Hematopoietic multipotent progenitor cell treated with erythropoietin and hydrocortisone succinate and interleukin-3 and kit ligand, for 4 days (in vitro differentiated cells): ENCODE measurements at places on chromosomes 16 and 17.

GRCh38 chr17:59498530-59499307 lies 66.7 kb upstream of the DHX40 start:
- DNase-seq = no peak

- no peak for DNase-seq
These were observed 16.4 kb upstream of the METRNL start for GRCh38 chr17:83062818-83063671.

DNA sequence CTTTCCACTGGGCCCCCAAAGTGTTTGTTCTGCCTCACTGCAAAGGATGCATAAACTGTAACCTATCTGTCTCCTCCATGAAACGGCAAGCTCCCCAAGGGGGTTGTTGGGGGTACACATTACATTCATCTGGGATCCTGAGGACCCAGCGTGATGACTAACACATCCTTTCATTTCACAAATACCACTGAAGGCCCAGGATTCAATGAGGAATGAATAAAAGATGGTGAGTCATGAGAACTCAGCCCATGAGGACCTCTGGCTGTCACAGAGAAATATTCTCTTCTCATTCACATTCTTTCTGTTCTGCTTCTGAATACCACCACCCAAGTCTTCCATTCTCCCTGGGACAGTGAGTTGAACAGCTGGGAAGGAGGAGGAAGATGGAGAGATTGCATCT lies 149.8 kb downstream of the RBFOX3 start:
- DNase-seq = no peak

GRCh38 chr17:51507444-51507843 lies 247.1 kb downstream of the UTP18 start:
- DNase-seq = no peak

- peak; percentile 42 for DNase-seq
These were observed 27.0 kb upstream of the DHX8 start for GRCh38 chr17:43456661-43457361.

GRCh38 chr16:78289373-78289772 lies 189.9 kb downstream of the WWOX start:
- no peak for DNase-seq

DNA sequence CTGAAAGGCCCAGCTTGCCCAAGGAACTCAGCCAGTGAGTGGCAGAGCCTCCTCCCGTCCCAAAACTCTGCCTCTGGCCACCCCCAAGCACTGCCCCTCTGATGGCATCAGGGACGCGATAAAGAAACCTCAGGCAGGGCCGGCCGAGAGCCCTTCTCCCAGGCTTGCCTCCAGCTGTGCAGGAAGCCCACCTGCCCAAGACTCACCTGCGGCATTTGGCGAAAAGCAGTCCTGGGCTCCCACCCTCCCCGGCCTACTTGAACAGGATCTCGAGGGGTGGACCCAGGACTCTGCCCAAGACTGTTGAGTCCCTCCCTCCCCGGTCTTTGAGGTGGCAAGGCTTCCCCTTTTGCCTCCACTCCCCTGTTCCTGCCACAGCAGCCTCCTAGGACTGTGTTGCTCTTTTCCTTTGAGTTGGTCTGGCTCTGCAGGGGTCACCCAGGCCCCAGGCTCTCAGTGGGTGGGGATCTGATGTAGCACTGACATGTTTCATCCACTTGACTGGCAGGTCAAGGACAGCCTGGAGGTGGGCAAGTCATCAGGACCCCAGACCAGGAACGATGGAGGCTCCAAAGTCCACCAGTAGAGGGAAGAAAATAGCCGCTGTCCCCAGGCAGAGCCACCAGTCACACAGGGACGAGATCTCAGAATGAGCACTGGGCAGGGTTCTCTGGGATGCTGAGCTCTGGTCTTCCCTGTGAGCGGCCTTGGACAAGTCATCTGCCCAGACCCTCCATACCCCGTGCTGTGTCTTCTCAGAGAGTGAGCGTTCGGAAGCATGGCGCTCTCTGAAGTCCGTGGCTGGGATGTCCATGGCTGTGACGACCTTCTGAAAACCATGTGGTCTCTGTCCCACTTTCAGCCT lies 111.0 kb upstream of the TNRC6C start:
- peak; percentile 70 for DNase-seq

DNA sequence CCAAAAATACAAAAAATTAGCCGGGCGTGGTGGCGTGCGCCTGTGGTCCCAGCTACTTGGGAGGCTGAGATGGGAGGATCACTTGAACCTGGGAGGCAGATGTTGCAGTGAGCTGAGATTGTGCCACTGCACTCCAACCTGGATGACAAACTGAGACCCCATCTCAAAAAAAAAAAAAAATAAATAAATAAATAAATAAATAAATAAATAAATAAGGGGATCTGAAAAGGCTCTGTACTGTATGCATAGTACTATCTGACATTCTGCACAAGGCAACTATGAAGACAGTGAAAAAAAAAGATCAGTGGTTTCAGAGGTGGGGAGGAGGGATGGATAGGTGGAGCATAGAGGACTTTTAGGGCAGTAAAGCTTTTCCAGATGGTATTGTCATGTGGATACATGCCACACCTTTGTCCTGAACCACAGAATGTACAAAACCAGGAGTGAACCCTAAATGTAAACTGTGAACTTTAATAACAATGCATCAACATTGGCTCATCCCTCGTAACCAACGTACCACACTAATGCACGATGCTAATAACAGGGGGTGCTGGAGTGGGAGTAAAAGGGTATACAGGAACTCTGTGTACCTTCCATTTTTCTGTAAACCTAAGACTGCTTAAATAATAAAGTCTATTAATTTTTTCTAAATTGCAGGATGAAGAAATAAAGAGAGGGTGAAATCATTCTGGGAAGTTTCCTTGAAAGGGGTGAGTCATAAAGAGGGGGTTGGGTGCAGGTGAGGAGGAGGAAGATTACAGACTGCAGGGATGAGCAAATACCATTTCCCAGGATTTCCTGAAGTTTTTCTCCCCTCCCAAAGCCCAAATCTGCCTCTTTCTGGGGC lies 155.8 kb upstream of the SDK2 start:
- no peak for DNase-seq

- DNase-seq = no peak
These were observed 18.0 kb upstream of the SPATA32 start for GRCh38 chr17:45279898-45280297.

DNA sequence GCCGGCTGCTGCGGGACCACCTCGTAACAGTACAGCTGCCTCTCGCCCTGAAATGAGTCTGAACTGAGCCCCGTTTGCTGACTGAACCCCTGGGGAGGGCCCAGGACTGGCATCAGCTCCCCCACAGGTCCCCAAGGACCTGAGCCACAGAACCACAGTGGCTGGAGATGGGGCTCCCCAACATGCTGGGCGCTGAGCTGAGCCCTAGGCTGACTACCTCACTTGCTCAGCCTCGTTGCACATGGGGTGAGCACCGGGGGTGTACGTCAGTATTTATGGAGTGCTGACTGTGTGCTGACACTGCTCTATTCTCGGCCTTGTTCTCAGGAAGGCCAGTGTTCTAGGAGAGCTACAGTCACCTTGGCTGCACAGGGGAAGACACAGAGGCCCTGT lies 6.6 kb upstream of the VASN start:
- no peak for DNase-seq

DNA sequence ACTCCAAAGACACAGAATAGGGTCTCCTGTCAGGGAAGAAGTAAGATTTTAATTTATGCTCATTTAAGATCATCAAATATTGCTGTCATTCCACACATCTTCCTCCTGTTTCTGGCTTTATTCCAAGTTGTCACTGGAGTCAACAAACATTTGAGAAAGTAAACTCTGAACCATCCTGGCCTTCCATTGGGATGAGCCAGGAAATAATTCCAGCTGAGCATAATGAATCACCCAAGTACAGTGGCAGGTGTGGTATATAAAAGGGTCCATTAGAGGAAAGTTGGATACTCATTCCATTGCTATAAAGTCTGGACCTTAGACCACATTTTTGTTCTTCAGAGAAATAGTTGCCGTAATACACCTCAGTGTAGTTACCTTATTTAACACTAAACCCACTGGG lies 246.1 kb downstream of the SLC39A11 start:
- DNase-seq = no peak

GRCh38 chr17:69928611-69929010 lies 146.4 kb upstream of the KCNJ16 start:
- no peak for DNase-seq

- DNase-seq = peak; percentile 29
These were observed 1.2 kb downstream of the RPS15A start for GRCh38 chr16:18788828-18789514.
